8988T (cell line): ENCODE measurements at places on chromosomes 3 and 15.

GRCh38 chr3:149706905-149707304 lies 45.4 kb downstream of the COMMD2 start:
- DNase-seq: no peak

GRCh38 chr3:59446775-59447465 lies 397.1 kb upstream of the CFAP20DC start:
- no peak for DNase-seq

- no peak for DNase-seq
Measured at GRCh38 chr3:129829640-129830039, 63.9 kb downstream of the TMCC1 start.

DNA sequence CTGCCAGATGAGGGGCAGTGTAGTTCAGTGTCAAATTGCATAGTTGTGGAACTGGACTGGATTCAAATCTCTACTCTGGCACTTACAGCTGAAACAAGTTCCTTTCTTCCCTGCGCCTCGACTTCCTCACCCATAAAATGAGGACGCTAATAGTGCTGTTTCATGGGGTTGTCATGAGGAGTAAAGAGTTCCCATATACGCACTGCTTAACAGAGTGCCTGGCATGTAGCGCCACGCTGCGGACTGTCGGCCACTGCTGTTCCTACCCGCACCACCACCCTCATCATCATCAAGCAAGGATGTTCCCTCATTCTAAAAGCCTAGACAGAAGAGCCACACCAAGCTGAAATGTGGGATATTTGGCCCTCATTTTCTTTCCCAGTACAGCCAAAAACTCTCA lies 91.9 kb downstream of the CHDH start:
- DNase-seq: no peak

- DNase-seq: no peak
Measured at GRCh38 chr15:51160484-51160883, 65.8 kb upstream of the TNFAIP8L3 start.
